ENCODE measurements at places on chromosomes 12 and 14.

DNA sequence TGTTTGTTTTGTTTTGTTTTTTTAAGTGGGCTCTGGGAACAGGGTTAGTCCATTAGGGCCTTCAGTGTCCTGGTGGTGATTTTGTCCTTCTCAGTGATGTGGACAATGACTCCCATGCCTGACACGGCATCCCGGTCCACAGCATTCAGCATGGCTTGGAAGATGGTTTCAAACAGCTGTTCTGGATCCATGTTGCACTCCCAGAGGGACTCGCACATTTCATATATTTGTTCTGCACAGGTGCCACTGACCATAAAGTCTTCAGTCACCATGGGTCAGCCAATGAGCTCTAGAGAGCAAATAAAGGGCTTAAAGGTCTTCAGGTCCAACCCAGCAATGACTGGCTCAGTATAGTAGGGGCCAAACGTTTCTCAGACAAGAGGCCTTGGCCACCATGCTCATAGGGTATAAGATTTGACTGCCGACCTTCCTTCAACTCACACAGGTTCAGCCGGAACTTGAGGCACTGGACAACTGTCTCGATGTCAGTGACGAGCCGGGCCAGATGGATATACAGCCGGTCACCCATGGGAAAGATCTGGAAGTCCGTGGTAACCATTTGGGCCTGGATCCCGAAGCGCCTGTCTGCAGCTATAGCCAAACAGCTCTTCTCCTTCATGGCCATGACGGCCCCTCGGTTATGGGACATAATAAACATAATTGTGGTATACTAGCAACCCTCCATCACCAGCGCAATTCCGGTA lies 18.0 kb downstream of the OR10P1 start:
- DNase-seq = no peak

- no peak for DNase-seq
Observed at GRCh38 chr14:94975366-94975765, 182.0 kb downstream of the DICER1 start.

GRCh38 chr14:68140806-68141205 lies 321.2 kb downstream of the RAD51B start:
- no peak for DNase-seq

GRCh38 chr12:3496957-3497356 lies 6.0 kb downstream of the PRMT8 start:
- peak; percentile 20 for DNase-seq

- DNase-seq = no peak
Observed at GRCh38 chr12:75419841-75420240, 29.0 kb downstream of the GLIPR1L2 start.

- DNase-seq = no peak
Observed at GRCh38 chr12:95723693-95724384, 66.7 kb downstream of the NTN4 start.

DNA sequence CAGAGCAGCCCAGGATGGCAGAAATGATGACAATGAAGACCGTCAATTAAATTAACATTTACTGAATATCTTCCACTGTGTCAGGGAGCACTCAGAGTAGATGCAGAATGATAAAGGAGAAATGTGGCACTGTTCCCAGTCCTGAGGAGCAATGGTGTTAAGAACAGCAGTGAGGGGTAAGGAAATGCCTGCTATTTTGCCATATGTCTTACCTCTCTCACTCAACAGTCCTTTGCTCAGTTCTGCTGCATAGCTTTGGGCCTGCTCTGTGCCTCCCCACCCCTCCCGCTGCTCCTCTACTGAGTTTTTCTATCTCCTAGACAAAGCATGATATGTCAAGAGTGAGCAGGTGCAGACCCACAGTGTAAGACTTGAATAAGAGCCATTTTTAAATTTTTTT lies 318.8 kb downstream of the NAV3 start:
- DNase-seq = no peak

DNA sequence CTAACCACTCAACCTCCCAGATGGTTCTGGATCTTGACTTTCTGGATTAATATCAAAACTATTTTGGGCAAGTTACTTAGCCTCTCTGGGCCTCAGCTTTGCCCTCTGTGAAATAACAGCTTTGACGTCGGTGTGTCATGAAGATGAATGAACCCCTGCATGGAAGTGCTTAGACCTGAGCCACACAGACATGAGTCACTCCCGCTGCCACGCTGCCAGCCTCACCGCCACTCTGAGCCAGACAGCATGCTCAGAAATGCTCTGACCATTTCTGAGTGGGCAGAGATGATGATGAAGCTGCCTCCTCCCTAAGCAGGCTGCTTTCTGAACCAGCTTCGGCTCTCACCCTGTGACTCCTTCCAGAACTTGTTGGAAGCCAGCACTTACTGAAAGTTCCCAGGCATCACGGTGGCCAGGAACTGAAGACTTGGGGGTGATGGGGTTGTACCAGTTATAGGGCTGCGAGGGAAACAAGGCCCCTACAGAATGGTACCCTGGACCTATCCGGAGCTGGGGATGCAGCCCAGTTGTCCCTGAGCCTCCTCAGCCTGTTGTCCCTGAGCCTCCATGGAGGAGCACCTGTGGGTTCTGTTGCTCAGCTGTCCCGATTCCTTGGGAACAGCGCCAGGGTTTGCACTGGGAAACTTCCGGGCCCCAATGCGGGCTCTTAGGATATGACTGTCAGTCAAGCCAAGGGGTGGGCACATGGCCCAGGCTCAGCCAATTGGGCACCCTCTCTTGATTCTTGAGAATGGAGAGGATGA lies 2.0 kb upstream of the CCDC197 start:
- DNase-seq = no peak

DNA sequence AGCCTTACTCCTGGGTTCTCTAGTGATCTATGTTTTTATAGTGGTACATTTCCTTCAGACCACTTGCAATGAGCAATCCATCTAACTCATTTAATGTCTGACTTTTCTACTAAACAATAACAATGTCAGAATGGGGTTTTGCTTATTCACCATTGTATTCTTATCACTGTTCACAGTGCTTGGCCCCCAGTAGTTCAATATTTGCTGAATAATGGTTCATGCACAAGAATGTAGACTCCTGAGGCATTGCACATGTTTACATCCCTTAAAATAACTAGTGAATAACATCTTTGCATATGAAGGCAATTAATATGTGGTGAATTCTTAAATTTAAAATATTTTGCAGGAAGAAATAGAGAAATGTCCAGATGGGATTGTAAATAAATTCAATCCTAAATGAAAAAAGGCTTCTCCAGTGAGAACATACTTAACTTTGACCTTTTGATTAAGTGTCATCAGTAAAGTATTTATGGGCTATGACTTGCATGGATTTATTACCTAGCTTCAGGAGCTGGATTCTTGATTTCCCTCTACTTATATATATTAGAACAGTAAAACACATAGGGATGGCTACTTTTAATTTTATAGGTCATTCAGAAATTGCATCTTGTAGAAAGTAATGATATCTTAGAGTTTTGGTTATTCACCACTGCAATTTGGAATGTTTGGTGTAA lies 3.4 kb downstream of the CCER1 start:
- no peak for DNase-seq

- DNase-seq = no peak
Observed at GRCh38 chr14:61125867-61126572, 145.0 kb downstream of the SLC38A6 start.

- no peak for DNase-seq
Observed at GRCh38 chr12:107196681-107197080, 103.3 kb upstream of the CRY1 start.

DNA sequence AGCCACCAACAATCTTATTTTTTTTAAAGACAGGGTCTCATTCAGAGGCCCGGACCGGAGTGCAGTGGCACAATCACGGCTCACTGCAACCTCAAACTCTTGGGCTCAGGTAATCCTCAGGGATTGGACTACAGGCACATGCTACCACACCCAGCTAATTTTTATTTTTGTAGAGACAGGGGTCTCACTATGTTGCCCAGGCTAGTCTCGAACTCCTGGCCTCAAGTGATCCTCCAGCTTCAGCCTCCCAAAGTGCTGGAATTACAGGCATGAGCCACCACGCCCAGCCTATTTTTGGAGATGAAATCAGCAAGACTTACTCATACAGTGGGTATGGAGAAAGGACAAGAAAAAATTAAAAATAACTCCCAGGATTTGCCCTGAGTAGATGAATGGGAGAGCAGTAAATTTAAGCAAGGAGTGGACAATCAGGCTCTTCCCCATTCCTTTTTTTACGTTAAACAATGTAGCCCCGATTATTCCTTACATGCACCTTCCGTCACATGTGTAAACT lies 13.2 kb downstream of the FMNL3 start:
- no peak for DNase-seq

GRCh38 chr14:55800156-55800785 lies 220.3 kb downstream of the KTN1 start:
- DNase-seq = no peak

- DNase-seq = no peak
Observed at GRCh38 chr12:48038085-48038484, 33.8 kb upstream of the COL2A1 start.

- peak; percentile 7 for DNase-seq
Observed at GRCh38 chr12:16949871-16950667, 344.1 kb upstream of the LMO3 start.

- DNase-seq = no peak
Observed at GRCh38 chr12:9948606-9949296, 16.6 kb upstream of the CLEC2A start.

DNA sequence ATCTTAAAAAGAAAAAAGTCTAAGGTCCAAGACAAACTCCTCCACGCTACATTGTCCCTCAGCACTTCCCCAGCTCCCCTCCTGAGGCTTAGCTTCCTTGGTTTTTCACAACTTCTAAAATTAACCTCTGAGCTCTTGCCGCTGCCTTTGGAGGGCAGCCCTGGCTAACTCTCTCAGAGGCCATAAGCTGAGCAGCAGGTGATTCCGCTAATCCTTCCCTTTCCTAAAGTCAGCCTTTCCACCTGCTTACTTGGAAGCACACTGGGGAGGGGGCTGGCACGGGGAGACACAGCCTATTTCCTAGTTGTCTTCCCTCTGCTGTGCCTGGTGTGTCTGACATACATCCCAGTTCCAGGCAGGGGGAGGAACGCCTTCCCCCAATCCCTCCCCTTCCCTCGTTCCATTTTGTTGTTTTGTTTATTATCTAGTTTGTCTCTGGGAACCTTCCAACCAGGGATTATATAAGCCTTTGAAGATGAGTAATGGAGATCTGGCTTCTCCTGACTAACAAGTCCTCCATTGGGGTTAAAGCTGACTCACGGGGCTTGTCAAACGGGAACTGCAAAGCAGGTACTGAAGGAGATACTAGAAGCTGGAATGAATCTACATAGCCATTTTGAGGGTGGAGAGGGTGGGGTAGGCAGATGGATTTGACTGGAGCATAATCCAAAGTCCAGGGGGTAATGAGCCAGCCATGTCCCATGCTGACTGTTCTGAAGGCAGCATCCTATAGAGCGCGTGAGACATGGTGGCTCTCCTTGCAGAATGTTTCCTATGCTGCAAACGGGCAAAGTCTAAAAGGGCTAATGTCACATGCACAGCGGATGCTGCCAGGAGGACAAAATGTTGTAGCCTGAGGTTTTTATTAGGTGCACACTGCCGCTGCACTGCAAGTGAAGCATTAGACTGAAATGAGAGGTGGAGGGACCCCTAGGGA lies 230.8 kb downstream of the FOXN3 start:
- DNase-seq = no peak

DNA sequence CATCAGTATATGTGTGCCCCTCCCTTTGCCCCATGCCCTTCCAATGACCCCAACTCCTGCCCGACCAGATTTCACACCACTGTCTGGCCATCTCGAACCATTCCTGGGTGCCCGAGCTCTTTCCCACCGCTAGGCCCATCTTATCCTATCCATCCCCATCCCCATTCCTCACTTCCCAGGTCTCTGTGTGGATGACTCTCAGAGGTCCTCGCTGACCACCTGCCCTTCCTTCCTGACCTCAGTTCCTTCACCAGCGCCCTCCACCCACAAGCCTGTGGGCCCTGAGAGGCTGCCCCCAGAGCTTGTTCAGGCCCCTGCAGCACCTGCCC lies 49.1 kb downstream of the CYP46A1 start:
- no peak for DNase-seq

DNA sequence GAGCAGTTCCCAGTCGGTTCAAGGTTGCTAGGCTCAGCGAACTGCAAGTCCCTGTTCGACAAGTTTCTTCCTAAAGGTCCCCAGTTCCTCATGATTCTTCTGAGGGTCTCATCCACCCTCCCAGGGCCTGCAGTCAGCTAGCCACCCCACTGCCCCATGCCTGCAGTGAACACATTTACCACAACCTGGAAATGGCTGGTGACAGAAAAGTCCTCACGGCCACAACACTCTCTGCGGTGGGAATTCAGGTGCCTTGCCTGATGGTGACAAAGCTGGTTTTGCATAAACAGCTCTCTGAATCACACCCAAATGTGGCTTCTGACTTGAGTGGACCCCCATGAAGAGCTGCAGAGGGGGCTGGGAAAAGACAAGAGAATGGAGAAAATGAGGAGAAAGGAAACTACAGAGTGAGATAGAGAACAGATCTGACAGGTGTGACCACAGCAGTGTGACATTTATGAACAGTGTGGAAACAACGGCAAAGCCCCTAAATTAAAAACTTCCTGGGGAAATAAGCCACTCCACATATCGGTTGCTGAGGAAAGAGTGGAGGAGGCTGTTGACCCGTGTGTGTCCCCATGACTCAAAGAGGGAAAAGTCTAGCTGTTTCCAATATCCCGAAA lies 1.3 kb upstream of the CD27 start:
- no peak for DNase-seq

- DNase-seq = no peak
Observed at GRCh38 chr12:6052940-6053329, 71.5 kb downstream of the VWF start.

DNA sequence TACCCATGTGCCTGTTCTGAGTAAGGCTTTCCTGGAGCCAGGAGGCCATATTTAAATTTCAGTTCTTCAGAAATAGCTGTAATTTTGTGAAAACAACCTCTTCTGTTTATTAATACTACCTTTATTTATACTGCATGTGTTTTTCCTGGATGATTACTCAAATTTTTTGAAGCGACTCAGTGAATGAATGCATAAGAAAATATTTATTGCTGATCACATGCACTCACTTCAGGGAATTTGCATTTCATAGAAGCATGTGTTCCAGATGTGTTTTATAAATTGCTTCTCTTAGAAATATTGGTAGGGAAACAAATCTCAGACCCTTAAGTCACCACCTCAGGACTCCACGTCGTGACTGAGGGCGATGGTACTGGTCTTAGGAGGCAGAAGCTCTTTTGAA lies 21.8 kb upstream of the DCN start:
- DNase-seq = no peak

- DNase-seq = no peak
Observed at GRCh38 chr14:101456246-101457175, 104.8 kb upstream of the DIO3 start.

DNA sequence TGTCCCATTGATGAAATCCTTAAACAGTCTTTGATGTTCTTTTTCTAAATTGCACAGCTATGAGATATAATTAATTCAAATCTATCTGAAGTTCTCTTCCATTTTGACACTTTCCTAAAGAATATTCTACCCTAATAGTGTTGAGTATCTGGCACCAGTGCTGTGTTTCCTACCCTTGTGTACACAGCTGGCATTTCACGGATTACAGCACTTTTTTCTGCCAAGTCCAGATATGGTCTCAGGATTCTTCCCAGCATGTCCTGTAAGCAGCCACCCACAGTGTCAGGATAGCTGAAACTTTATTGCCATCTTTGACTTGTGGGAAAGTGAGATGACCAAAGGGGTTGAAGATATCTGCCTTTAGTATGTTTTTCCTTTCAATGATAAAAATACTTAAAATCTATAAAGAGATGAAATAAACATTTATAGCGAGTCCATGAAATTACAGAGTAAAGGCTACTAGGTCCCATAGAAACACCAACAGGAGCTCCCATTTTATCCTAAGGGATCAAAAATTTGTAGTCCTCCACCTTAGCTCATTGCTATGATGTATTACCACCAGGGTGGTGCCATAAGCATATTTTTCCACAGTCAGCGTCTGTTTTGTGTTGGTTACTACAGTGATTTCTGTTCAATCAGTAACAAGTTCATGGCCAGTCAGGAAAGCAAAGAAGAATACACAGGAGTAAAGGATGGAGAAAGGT lies 96.7 kb downstream of the TRHDE start:
- DNase-seq = no peak
